K562 (cell line): ENCODE measurements at places on chromosomes 12 and 14.

DNA sequence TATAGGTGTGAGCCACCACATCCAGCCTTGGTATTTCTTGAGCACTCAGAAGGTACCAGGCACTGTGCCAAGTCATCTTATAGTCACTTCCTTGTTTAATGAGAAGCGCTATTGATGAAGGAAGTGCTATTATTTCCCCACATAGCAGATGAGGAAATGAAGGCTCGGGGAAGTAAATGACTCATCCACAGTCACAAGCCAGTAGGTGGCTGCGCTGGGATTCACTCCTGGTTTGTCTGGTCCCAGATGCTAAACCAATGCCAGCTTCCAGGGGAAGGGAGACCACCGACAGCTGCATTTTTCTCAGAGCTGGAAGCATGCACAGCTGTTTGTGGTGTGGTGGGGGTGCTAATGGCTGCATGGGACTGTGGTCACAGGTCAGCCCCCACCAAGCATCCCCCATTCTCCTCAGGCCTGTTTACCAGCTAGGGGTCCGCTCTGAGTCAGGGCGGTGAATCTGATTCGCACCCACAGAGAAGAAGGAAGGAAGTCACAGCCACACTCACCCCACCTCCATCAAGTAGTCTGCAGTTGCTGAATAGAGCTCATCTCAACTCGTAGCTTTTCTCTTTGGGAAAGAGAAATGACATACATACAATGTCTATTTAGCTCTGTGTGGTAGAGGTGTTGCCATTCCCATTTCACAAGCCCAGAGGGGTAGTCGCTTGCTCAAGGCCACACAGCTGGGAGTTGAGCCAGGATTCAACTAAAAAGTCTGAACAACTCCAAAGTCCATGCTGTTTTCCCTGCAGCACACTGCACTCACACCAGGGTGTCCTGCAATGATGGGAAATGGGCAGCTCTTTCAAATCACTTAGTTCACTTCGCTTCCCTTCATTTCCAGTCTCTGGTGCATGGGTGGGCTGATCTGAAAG, 6.3 kb upstream of the LTBP2 start:
- DNase-seq, result no peak

DNA sequence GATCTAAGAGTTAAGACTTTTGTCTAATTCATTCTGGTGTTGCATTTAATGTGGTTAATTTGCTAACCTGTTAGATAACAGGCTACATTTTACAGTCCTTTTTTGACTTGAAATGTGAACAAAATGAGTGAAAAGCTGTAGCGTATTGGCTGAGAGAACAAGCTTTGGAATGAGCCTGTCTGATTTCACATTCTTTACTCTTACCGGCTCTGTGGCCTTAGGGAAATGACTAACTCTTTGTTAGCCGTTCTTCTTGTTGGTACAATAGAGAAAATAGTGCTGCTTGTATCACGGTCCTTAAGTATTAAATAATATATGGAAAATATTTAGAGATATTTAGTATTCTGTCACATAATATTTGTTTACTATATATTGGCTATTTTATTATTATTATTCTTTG, 1.9 kb downstream of the MNAT1 start:
- DNase-seq, result no peak

- DNase-seq, result no peak
Observed at GRCh38 chr14:106442857-106443256, 916.5 kb downstream of the TMEM121 start.

DNA sequence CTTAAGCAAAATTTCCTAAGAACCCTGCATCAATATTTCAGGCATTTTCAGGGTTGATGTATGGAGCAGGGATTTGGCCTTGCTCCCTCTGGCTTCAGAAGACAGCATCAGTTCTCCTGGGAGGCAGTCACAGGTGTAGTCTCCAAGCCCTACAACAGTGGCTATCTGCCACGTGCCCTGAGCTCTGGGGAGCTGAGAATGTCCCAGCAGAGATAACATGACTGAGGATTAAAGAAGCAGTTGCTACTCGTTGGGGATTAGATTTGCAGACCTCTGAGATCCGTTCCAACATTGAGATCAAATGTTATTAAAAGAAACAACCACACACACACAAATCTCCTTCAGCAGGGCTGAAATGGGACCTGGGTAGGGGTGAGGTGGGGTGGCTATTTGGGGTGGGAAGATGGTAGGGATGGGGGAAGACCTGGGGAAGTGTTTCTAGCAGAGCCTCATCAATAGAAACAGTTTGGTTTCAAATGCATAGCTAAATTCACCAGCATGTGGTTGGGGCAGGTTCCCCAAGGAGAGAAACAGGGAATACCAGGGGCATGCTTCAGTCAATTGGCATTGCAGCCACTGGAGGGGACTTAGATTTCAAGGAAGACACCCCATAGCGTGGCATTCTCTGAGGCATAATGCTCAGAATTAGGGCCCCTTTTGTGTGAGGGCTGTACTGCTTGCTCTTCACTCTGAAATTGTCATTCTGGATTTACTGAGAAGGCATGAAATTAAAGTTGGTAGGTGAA, 15.2 kb upstream of the FAM234B start:
- DNase-seq, result no peak

GRCh38 chr14:64930085-64930843, 12.3 kb downstream of the GPX2 start:
- no peak for DNase-seq

DNA sequence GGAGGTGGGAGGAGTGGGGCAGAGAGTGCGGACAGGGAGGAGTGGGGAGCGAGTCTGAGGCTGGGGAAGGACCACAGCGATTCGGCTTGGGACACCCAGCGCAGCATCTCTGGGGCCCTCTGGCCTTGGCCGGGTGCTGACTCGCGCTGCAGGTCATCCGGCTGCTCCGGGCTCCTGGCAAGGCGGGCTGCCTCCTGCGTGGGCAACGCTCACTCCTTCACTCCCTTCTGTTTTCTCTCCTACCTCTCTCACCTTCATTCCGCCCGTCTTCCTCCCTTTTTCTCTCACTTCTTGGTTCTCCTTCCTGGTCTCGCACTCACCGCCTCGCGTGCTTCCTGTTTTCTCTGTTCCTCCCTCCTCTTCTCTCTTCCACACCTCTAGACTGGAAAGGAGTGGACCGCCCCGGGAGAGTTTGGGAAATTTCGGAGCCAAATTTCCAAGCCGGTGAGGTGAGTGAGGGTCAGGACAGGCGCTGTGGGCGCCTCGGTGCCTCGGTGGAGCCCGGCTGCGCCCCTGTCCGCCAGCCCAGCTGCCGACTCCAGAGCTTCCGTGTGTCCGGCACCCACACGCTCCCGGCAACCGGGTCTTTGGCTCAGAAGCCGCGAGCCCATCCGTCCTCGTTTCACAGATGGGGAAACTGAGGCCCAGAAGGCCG, 86.7 kb downstream of the B4GALNT3 start:
- no peak for DNase-seq

- DNase-seq, result no peak
Observed at GRCh38 chr14:90758959-90759358, 57.3 kb downstream of the TTC7B start.

DNA sequence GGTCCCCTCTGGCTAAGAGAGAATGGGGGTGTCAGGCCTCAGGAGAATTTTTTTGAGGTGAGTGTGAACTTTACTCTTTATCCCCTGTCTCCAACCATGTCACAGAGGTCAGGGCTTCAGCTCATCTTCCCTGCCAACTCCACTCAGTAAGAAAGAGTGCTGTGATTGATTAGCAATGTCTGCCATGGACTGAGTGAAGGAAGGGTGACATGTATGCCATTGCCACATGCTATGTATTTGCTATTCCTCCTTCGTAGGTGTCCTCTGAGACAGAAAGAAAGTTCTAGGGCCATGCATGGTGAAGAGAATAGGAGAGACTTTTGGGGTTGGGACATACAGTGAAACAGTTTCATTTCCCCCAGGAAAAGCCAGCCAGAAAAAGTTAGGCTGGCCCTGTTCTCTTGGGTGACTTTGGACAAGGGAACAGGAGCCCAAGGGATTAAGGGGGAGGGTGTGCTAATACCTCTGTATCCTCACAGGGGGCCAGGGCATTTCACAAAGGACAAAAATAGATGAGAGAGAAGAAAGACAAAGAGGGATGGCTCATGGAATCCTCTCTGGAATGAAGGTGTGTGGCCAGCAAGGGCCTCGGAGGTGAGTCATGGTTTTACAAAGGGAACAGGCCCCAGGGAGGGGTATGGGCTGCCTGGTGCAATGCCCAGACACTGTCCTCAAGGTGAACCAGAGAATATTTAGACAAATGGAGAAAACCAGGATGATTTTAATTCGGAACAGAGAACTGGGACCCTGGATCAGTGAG, 13.9 kb upstream of the MYL2 start:
- no peak for DNase-seq

- no peak for DNase-seq
Observed at GRCh38 chr12:38373784-38374183, 57.2 kb downstream of the ALG10B start.

DNA sequence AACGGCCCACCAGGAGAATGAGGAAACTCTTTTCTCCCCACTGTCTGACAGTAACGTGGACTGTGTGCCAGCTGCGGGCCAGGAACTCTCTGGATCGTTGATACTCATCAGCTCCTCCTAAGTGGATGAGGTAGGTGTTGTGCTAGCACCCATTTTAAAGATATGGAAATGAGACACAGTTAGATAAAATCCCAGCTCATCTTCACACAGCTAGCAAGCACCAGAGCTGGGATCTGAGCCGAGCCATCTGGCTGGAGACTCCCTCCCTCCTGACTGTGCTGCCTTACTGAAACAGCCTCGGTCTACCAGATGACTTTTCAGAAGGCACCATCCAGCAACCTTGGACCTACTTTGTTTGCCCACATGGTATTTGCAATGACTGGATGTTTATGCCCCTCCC, 49.2 kb downstream of the TMEM132D start:
- DNase-seq, result no peak

DNA sequence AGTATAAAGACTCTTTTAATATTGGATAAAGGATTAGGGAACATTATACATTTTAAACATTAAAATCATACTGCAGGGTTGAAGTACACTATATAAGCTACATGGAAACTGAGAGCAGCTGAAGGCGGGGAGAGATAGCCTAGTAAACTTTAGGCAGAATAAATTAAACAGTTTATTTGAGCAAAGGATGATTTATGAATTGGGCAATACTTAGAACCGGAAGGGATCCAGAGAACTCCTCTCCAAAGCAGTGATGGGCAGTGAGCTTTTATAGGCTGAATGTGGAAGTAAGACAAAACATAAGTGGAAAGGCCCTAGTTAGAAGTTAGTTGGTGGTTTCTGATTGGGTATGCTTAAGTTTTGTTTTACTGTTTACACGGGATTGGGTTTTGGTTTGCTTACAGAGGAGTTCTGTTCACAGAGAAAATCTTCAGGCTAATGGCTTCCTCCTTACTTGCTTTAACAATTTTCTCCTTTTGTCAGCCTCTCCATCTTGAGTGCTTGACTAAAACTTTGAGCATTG, 18.9 kb downstream of the LEMD3 start:
- DNase-seq, result no peak

DNA sequence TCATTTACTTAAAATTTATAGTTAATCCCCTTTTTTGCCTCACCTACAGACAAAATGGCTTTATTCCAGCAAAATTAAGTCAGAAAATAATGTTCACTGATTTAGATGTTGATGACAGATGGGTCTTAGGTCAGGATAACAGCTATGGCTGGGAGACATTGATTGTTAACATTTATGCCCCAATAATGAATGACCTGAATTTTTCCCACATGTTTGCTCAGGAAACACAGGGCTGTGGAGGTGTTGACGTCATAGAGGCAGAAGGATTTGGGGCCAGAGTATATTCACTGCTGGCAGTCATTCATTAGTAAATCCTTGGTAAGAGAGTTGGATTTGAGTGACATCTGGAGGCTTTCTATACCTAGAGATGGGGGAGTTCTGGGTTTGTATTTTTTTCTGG, 121.3 kb downstream of the PDE3A start:
- no peak for DNase-seq

- no peak for DNase-seq
Observed at GRCh38 chr12:87169010-87169409, 860.2 kb downstream of the C12orf50 start.

GRCh38 chr14:68270342-68270741, 450.8 kb downstream of the RAD51B start:
- DNase-seq, result no peak

GRCh38 chr12:27226407-27226929, 17.6 kb upstream of the STK38L start:
- DNase-seq, result no peak

DNA sequence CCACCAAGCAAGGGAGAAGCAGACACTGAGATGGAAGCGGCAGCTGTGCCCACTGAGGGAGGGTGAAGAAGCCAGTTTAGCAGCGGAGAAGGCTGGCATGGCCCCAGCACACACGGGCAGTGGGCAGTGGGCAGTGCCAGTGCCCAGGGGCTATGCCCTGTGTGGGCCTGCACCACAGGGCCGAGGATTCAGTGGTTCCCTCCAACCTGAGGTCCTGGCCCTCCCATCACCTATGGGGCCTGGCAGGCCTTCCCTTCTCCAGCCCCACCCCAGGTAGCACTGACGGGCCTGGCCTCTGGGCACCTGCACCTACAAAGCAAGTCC, 81.1 kb downstream of the ITPK1 start:
- no peak for DNase-seq

DNA sequence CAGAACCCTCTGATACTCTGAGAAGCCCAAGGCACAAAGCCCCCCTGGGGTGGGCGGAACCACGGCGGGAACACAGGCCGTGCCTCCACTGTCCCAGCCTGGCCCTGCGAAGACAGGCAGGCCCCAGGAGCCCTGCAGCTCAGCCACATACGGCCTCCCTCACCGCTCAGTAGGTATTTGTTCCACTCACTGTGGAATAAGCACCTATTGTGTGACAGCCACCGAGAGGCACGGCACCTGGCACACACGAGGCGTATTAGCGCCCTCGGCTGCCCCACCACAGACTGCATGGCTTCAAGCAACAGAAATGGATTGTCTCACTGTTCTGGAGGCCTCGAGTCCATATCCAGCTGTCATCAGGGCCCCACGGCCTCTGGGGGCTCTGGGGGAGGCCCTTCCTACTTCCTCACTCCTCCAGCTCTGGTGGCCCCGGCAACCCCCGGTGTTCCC, 66.3 kb downstream of the NCOR2 start:
- DNase-seq, result no peak

DNA sequence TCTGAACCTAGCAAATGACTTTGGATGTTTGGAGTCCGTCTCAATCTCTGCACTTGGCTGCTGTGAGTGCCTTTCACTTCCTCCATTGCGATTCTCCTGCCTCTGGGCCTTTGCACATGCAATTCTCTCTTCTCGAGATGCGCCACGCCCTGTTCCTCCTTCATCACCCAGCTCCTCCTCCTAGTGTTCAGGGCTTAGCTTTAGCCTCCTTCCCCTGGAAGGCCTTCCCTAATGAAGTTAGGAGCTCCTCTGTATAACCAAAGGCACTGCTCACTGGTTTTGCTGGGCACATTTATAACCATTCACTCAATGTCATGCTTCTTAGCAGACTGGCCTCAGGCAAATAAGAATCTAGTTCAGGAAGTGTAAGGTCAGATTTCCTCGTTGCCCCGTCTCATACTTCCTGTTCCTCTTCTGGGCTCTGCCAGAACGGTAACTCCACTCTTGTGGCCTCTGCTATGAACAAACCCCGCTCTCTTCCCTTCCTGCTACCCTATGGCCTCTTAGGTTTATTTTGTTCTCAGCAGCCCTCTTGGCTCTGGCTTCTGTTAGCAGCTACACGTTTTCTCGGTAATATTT, 171.4 kb downstream of the CRADD start:
- no peak for DNase-seq

- no peak for DNase-seq
Observed at GRCh38 chr12:95390932-95391331, 83.0 kb upstream of the METAP2 start.
